Stimulated activated CD4-positive, alpha-beta T cell treated with anti-CD3 and anti-CD28 coated beads, Interleukin-12 subunit alpha, Interleukin-12 subunit beta, amount 100 ng/mL, for 48 hours (primary cell): ENCODE measurements at places on chromosomes 7 and 10.
A peak's percentile ranks its signal among the peaks of the same experiment; 100 is the strongest.

- no peak for DNase-seq
Observed at GRCh38 chr10:123743441-123744223, 77.5 kb downstream of the GPR26 start.

GRCh38 chr10:116961406-116962251, 43.4 kb downstream of the SHTN1 start:
- DNase-seq, result no peak

GRCh38 chr7:152464312-152465118, 28.7 kb upstream of the KMT2C start:
- DNase-seq, result peak; percentile 59

DNA sequence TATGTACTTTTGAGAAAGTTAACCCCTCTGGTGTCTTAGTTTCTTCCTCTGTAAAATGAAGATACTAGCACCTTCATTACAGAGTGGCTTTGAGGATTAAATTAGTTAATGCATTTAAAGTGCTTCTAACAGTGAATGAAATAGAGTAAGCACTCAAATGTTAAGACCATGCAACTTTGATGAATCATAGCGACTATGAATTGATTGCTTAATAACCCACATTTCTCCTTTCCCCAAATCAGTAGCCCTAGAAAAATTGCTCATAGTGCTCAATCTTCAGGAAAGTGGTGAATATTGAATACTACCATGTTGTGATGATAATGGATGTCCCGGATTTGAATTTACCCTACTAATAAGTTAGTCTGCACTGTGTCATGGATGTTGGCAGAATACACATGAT, 48.1 kb downstream of the CD36 start:
- DNase-seq, result no peak

DNA sequence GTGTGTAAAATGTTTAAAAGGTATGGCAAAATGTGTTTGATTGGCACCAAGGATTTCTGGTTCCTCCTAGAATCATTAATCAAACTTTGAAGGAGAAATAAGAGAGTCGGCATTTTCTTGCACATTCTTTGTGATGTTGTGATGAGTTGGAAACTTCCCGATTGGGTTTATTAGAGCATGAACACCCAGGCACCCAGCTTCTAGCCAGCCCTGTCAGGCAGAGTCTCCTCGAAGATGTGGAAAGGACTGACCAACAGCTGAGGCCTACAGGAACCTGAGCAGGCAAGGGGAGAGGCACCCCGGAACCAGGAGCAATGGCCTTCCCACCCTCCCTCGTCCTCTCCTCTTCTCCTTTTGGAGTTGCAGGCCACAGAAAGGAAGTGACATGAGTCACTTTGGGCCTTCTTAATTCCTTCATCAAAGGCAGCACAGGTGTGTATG, 68.7 kb downstream of the EGFR start:
- no peak for DNase-seq

- no peak for DNase-seq
Observed at GRCh38 chr7:84060000-84060399, 134.6 kb downstream of the SEMA3A start.

- DNase-seq, result no peak
Observed at GRCh38 chr7:151717415-151717814, 159.5 kb downstream of the PRKAG2 start.

DNA sequence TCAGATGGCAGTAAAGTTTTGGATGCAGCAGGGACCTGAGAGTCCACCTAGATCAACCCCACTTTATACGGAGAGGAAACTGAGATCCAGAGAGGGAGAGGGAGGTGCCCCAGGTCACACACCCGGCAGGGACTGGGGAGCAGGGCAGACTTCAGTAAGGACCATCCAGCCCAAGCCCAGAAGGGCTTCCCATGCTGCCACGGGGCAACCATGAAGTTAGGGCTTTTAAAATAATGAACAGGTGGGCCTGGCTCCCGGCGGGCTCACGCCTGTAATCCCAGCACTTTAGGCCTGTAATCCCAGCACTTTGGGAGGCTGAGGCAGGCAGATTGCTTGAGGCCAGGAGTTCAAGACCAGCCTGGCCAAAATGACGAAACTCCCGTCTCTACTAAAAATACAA, 98.5 kb downstream of the HIP1 start:
- no peak for DNase-seq

DNA sequence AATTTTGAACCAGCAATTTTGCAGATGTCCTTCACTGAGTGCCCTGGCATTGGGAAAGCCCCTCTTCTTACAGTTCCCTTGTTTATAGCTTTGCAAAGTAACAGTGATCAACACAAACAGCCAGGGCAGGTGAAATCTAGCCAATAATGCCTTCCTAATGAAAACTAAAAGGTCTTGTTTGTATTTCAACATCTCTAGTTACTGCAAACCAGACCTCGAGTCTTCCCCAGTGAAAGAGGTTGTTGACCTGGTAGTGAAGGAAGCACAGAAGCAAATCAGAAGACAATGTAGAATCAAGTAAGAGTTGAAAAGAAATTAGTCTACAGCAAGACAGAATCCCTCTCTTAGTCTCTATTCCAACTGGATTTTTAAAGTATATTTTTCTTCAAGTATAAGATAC, 231.2 kb downstream of the SNX13 start:
- DNase-seq, result no peak
